AG09309 (cell line): ENCODE measurements at places on chromosomes 7 and 10.

DNA sequence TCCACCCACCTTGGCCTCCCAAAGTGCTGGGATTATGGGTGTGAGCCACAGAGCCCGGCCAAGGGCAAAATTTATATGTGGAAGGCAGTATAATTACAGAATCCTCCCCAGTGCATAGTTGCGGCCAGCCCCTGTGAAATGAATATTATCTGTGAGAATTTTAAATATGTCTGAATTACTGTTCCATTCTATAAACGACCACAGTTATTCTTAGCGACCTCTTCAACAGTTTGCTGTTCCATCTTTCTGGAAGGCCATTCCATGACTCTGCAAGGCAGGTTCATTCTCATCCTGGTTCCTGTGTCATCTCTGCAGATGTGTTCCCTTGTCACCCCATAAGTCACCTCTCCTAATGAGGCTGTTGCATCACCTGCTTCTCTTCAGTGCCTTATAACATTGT, 90.7 kb downstream of the CCDC3 start:
- DNase-seq = no peak

- no peak for DNase-seq
These were observed 112.5 kb upstream of the GHITM start for GRCh38 chr10:84026821-84027257.

DNA sequence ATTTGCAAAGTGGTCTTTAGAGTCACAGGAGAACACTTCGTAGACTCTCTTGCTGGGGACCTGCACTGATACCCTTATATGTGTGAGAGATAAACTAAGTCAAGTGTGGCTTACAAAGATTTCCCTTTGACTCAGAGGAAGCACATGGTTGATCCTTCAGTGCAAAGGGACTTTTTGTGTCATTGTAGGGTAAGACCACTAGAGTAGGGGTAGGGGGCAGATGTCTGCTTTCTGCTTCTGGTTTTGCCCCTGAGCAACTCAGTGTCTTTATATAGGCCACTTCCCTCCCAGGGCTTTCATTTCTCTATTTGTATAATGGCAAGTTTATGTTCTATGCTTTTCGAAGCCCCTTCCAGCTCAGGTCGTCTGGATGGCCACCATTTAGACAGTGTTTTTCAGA, 281.7 kb downstream of the SORCS3 start:
- DNase-seq = no peak

DNA sequence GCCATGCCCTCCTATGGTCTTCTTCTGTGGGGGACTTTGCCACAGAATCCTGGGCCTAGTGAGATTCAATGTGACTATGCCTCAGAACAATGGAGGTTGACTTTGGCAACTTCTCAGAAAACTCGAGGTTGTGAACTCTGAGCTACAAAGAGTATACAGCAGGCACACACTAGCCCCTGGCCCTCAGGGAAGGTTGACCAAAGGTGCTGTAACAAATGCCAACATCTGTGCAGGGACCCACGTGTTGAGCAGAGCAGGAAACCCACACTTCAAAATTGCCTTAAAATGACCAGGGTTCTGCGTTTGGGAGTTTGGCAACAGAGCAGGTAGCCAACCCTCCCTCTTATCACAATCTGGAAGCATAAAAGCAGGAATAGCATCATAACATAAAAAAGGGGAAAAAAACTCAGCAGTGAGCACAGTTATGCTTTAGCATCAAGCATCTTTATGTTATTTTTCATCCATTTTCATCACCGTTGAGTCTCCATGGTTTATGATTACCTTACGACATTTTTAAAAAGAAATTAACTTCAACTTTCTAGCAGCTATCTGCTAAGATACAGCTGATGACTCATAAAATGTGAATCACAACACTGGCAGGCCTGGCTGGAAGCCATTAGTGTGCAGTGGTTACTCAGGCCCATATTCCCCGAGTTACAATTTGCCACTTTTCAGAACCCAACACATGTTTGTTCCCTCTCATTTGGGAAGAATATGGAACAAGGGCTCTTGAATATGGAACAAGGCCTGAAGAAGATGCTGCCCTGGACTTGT, 11.1 kb downstream of the PRLHR start:
- DNase-seq = peak; percentile 40

DNA sequence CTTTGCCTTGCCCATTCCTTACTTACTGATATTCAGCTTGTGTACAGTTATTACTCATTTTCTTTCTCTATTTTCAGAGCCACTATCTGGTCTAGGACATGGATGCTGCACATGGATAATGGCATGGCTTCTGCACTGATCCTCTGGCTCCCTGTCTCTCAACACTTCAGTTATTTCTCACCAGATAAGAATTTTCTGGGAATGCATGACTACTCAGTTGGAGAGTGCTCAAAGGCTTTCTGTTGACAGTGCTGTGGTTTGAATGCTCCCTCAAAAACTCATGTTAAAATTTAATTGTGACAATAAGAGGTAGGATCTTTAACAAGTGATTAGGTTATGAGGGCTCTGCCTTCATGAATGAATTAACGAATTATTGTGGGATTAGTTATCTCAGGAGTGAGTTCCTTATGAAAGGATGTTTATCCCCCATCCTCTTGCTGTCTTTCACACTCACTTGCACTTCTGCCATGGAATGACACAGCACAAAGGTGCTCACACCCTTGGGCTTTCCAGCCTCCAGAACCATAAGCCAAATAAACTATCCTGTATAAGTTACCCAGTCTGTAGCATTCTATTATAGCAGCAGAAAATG, 16.1 kb upstream of the PIK3CG start:
- DNase-seq = peak; percentile 59

- no peak for DNase-seq
These were observed 39.1 kb upstream of the TMEM236 start for GRCh38 chr10:17712717-17713471.

- no peak for DNase-seq
These were observed 228.0 kb downstream of the TWIST1 start for GRCh38 chr7:18889436-18889835.

DNA sequence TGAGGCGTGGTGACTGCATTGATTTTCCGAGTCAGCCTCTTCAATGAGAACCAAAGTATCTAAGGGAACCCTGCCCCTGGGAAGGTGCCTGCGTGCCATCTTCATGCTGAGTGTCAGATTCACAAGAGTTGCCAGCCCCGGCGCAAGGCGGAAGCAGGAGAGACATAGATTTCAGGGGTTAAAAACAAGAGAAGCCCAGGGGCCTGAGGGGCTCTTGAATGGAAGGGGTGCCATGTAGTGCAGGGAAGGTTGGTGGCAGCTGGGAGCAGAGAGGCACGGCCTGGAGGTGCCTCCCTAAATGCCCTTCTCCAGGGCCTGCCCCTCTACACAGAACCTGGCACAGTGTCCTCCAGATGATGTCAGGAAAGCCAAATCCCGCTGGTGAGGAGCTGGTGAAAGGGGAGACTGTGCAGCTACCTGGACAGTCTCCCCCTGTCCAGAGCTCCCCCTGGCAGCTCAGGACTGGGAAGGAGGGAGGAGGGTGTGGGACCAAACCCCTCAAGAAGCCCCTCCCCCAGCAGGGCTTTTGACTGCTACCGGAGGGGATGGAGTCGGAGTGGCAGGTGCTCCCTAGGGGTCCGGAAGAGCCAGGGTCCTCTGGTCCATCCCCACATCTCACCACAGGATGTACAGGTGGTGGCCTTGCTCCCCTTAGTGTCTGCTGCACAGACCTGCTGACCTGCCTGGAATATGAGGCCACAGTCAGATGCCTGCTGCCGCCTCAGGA, 137.9 kb downstream of the TCERG1L start:
- DNase-seq = no peak

DNA sequence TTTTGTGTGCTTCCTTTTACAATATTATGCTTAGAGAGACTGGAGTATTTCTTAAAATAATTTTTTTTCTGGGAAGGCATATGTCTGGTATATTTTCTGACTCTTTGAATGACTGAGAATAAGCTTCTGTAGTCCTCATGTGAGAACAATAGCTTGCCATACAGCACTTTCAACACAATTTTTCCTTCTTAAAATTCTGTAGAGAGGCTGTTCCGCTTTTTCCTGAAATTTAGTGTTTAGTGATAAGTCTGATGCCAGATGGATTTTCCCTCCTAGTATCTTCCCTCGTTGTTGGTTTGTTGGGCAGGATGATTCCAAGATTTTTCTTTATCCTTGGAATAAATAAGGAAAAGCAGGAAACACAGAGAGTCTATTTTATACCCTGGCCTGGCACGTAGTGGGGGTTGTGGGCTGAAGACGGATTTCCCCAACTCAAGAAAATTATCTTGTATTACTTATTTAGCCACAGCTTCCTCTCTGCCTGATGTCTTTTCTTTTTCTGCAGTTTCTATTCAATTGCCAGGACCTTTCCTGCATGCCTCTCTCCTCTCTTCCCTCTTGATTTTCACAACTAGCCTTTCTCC, 111.2 kb downstream of the AOAH start:
- no peak for DNase-seq

DNA sequence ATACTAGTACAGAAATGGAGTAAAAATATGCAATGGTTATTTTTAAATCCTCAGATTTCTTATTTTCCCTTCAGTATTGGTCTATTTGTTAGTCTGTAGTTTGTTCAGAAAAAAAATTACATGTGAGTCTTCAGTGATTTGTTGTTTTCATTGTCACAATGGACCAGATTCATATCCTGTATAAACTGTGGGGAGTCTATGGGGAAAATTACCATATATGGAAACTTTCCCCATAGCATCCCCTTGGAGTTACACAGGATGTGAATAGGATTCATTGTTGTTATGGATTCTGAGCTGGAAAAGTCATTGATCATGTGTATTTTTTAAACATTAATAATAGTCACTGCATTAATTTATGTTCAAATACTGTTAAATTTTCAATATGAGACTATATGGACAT, 72.6 kb downstream of the ST7 start:
- no peak for DNase-seq

DNA sequence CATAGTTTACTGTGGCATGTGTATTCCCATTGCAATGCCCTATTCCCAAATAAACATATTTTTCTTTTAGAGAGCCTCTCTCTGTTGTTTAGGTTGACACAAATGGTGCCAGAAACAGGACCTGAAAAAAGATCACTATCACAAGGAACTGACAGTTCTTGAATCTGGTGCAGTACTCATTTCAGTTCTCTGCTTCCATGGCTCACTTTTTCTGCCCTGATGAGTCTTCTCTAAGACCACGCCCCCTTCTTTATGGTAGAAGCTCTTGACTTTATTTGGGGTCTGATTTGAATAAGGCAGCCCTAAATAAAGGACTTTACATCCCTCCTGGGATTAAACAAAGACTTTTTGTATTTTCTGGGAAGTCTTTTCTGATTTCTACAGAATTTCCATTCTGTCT, 3.5 kb upstream of the CCDC126 start:
- DNase-seq = no peak

DNA sequence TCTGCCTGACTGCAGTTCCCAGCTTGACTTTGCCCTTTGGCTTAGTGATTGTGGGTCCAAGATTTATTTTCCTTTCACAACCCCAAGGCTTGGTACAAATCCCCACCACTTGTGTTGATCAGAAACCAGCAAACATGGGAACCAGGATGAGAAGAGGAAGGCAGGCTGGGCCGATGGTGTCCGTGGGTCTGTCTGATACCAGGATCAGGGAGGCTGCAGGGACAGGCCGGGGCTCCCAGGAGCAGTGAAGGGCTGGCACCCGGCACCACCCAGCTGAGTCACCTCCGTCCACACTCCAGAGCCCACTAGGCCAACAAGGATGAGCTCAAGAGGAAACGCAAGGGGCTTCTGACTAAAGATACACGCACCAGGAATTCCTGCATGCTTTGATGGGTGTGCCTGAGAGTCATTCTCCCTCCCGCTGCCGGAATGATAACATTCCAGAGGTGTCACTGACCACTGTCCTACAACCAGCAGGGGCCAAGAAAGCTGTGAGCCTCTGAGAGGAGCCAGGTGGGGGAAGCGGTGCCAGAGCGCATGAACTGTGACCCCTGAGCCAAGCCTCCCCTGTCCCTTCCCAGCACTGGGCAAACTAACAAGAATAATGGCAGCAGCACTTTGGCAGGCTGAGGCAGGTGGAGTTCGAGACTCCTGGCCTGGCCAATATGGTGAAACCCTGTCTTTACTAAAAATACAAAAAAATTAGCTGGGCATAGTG, 29.2 kb upstream of the PROSER2 start:
- DNase-seq = no peak

DNA sequence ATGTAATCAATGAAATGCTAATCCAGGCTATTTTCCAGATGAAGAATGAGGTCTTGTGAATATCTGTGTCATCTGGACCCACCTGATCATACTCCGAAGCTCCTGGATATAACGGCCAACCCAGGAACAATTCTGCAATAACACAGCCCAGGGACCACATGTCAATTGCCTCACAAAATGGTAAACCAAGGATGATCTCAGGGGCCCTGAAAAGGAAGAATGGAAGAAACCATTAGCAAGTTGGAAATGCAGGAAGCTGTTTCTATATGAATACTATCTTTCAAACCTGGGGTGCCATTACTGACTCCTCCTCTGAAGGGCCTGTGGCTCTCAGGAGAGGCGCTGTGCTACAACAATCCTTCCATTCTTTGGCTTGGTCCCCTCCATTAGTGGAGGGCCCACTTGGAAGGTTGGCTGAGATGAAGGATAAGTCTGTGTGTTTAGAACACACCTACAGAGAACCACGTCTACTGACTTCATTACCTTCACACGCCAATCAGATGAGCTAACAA, 108.1 kb downstream of the CLEC2L start:
- DNase-seq = no peak

- DNase-seq = peak; percentile 38
These were observed 1086.8 kb downstream of the KCNMA1 start for GRCh38 chr10:76550806-76551205.

DNA sequence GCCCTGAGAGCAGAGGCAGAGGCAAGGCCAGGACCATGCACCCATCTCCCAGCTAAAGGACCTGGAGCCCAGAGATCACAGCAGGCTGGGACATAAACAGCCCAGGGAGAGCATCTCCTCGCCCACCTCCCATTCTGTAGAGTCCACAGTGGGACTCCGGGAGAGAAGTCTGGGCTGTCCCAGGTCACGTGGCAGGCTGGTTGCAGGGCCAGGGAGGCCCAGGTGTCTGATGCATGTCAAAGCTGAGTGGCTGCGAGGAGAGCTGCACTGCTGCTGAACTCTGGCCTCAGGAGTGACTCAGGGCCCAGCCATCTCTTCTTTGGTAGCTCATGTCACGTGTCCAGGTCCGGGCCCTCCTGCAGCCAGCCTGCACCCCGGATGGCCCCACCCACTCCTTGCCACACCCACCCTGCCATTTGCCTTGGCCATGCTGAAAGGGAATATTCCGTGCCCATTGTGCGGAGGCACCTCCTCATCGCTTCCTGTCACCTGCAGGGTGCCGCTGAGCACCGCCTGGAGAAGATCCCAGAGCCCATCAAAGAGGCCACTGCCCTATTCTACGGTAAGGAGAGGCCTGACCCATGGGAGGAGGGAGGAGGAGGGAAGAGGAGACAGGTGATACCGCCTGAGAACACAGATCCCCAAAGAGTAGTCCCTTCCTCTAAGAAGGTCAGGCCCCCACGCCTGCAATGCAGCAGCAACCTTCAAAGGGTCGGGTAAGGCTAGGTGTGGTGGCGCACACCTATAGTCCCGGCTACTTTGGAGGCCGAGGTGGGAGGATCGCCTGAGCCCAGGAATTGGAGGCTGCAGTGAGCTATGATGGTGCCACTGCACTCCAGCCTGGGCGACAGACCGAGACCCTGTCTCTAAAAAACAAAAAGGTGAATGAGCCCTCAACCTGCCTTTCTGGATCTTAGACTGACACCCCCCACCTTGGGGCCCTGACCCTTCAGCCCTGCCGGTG, 12.6 kb upstream of the SH2B2 start:
- DNase-seq = no peak

- no peak for DNase-seq
These were observed 26.6 kb downstream of the FAM3C start for GRCh38 chr7:121369462-121369861.

GRCh38 chr10:117716889-117717288, 174.3 kb downstream of the EMX2 start:
- DNase-seq = no peak
